ENCODE measurements at places on chromosomes 6 and 20.

GRCh38 chr20:50014570-50015562 is 32.1 kb downstream of the SNAI1 start:
- DNase-seq, result no peak

- no peak for DNase-seq
Observed at GRCh38 chr6:89675949-89676748, 37.6 kb upstream of the LYRM2 start.

DNA sequence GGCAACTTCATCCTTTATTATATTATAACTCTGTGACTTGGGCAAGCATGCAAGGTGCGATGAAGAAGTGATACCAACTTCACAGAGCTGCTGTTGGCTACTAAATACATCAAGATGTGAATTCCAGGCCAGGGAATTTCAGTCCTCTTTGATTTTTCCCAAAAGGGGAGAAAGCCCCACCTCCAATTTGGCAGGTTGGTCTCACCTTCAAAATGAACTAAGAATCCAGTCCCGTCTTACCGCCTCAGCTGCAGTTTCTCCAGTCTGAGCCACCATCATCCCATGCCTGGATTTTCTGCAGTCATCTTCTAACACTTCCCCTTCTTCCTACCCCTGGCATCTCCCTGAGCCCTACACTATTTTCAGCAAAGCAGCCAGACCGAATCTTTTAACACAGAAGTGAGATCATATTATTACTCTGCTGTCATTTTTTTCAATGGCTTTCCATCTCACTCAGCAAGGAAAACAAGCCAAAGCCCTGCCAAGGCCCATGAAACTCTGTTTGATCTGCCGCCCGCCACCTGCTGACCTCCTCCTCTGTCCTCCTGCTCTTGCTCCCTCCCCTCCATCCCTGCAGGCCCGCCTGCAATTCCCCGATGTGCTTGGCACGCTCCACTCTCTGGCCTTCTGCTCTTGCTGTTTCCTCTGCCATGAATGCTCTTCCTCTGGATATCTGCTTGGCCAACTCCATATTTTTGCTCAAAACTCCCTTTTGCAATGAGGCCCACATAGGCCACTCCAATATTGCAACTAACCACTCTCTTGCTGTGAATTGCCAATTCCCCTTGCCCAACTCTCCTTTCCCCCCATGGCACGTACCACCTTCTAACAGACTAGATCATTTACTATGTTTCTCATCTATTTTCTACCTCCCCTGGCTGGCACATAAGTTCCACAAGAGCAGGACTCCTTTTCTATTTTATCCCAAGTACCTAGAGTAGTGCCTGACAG is 46.0 kb upstream of the TAGAP start:
- DNase-seq, result no peak

GRCh38 chr20:24948939-24949679 is at the start of gene CST7:
Gene CST7, plus strand, starts transcription at chr20:24949269. Its CDS starts 237 bp downstream, at chr20:24949506.
- DNase-seq, result no peak

DNA sequence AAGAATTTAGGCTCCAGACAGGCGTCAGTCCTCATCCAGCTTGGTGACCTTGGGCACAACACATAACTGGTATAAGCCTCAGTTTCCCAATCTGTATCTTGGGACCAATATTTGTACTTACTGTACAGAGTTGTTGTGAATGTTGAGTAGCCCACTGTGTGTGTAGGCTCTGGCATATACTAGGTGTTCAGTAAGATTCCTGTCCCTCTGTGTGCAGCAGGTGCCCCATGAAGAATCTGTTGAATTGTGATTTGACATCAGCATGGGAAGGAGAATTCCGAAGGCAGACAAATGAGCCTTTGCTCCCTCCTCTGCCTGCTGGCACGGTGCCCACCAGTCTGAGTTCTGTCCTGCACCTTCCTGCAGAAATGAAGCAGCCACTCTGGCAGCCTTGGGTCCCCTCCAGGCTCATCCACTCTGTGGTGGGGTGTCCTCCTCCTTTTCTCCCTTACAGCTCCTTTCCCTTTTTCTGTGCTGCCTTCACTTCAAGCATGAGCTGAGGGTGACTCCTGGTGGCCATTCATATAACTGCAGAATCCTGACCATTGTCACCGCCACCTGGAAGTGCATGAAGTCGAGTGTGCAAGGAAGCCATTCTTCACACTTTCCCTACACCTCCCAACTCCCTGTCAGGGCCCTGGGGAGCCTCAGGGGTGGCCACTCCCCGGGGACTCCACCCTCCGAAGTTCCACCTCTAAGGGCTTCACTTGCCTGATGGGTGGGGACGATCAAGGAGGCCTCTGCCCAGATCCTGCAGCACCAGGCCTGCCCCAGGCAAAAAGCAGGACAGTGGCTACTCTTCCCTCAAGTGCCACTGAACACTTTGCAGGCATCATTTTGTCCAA is 48.2 kb downstream of the MRPL14 start:
- DNase-seq, result peak; percentile 84

DNA sequence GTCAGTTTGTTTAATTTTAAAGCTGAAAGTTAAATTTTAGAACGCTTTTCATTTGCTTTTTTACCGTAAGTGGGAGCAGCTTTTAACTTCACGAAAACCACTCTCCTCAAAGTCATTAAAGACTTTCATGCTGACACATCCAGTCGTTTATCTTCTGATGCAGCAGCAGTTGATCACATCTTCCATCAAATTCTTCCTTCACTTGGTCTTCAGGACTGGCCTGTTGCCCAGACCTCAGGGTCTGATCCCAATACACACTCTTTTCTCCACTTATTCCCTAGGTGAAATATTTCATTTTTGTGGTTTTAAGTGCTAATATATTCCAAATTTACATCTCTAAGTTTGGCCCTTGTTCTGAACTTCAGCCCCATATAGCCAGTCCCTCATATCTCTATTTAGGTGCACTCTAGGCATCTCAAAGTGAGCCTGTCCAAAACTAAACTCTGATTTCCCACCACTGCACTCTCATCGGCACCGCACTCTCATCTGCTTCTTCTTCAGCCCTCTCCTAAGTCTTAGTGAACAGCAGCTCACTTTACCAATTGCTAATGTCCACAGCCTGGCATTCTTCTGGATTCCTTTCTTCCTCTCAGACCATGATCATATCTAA is 20.4 kb downstream of the AFDN start:
- no peak for DNase-seq

- DNase-seq, result no peak
Observed at GRCh38 chr6:154782193-154782592, 49.0 kb downstream of the SCAF8 start.

DNA sequence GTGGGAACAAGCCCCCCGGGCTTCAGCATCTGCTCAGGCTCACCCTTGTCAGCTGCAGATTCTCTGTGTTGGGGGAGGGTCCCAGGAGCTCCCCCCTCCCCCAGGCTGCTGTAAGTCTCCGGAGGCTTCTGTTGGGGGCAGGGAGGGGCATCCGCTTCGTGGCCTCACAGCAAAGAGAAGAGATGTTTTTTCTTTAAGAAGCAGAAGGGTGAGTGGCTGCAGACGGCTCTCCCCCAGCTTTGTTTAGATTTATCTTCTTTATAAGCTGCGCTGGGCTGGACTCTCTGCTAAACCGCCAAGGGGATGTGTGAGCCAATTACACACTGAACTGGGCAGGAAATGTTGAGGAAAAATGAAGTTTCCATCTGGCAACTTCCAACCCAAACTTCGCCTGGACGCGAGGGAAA is 48.7 kb upstream of the GATA5 start:
- DNase-seq, result no peak

DNA sequence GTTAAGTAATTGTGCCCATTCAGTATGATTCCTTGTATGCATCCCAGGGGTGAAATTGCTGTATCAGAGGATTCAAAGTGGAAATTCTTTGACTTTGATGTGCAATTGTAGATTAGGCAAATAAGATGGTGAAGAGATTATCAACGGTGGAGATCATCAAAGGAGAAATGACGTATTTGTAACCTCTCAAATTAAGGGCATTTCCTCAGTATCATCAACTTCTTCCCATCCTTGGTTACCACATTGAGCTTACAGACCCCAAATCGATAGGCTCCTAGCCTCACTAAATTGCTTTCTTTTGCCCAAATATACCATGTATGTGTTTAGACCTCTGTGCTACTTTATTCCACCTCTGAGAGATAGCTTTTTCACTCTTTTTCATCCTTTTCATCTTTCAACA is 213.1 kb upstream of the ZFP64 start:
- DNase-seq, result no peak

DNA sequence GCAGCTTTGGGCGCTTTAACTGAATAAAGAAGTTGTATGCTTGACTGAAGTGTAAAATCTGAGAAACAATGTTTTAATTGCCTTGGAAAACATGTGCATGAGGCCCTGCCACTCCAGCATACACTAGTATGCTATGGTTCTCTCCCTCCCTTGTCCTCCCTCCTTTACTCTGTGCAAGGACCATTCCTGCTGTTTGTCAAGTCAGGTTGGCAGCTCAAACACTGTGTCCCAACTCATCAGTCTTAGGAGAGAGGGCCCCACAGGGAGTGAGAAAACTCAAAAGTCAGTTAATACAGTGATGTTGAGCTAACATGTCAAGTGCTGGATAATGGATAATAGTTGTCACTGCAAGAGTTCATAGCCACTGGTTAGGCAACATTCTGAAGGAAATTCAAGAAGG is 543.6 kb downstream of the GRIK2 start:
- DNase-seq, result no peak

DNA sequence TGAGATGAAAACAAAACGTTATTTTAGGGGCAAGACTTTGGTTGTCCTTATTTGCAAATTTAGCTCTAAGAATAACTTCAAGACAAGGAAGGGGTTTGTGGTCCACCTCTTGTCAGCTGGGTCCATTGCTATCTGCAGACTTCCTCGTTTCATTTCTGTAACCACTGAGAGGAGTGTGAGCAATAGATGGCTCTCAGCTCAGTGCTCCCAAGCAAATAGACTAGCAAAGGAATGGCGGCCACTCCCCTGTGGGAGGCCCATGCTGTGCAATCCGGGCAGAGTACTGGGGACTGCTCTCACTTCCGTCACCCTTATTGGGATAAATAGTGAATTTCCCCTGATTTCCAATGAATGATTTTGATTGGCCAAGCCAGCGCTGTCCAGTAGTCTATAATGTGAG is 176.6 kb downstream of the ZDHHC14 start:
- no peak for DNase-seq

DNA sequence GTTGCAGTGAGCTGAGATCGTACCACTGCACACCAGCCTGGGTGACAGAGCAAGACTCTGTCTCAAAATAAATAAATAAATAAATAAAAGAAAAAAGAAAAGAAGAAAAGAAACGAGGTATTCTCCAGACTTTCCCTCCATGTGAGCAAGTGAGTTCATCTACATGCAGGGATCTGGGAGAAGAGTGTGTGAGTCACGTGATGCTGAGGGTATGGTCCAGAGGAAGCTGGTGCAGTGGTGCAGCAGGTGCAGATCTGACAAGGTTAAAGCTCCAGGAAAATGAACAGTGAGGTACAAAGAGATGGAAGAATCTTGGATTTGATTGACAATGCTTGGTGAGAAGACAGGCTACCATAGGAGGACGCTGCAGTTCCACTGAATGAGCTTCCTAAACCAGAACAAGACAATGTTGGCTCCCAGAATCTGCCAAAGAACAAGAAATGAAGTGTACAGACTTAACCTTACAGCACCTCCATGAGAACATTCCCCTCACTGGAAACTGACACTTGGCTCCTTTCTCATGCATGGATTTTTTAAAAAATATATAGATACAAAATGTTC is 79.5 kb upstream of the BTBD3 start:
- DNase-seq, result no peak

DNA sequence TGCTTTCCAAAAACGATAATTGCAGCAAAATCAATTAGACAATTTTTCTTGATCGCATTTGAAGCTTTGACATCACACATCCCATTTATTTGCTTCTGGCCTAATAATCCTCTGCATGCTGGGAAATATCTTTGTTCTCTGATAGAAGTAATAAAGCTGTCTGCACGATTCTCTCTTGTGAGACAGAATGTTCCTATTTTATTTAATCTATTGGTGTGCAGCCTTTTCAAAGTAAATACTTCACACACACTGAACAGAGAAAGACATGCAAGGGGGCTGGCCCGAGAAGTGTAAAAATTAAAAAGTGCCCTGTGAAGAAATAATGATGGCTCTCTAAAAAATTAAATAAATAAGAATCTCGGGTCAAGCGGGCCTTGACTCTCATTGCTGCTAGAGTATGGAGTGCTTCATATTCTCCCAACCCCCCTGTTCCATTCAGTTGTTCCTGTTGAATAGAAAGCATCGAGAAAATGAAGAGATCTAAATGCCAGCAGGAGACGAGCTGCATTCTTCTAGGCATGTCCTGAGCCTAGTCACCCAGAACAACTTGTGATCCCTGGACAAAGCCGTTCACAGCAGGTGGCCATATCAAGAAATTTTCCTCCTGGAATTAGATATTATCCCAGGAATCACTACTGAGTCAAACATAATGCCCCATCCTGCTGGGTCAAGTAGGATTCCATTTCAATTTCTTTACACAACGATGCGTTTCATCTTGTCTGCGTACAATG is 625.9 kb upstream of the EPHA7 start:
- no peak for DNase-seq

- no peak for DNase-seq
Observed at GRCh38 chr20:34445177-34446065, 70.8 kb upstream of the DYNLRB1 start.

- DNase-seq, result no peak
Observed at GRCh38 chr6:118524686-118525085, 23.4 kb upstream of the PLN start.

DNA sequence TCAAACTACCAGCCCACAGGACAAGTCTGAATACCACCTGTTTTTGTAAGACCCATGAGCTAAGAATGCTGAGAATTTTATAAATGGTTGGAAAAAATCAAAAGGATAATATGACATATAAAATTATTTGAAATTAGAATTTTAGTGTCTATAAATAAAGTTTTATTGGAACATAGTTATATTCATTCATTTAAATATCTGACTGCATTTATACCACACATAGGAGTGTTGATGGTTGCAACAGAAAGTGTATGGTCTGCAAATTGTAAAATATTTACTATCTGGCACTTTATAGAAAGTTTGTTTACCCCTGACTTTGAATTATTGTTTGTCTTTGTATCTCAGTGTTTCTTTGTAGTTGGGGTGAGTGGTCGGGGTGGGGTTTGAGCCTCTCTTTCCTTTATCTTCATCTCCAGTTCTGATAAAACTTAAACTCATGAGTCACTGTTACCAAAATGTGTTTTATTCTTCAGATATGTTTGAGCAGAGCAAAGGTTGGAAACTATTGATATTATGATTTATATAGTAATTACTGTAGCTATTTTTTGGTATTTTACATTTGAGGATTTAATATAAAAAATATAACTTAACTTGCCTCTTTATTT is 55.5 kb downstream of the CD2AP start:
- no peak for DNase-seq

GRCh38 chr6:136117081-136117480 is 133.0 kb downstream of the MTFR2 start:
- no peak for DNase-seq

DNA sequence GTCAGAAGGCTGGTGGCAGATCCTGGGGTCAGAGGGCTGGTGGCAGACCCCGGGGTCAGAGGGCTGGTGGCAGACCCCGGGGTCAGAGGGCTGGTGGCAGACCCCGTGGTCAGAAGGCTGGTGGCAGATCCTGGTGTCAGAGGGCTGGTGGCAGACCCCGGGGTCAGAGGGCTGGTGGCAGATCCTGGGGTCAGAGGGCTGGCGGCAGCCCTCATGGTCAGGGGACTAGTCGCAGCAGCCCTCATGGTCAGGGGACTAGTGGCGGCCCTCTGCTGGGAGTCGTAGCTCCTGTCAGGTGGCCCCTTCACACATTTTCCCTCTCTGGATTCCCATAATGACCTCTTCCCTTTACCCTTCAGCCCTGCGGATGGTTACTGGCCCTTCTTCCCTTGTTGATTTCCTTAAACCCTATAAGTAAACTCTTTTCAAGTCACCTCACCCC is 86.7 kb downstream of the CDC5L start:
- no peak for DNase-seq
